Dorsolateral prefrontal cortex (tissue), 122 donors: ENCODE measurements at places on chromosomes 2 and 18. TPM values are rescaled to one million over a fixed set of nuclear protein-coding genes. Genes with fewer than 3 reads are reported as not detected.

The FRZB gene
- total RNA-seq = 5.2 TPM

DNA sequence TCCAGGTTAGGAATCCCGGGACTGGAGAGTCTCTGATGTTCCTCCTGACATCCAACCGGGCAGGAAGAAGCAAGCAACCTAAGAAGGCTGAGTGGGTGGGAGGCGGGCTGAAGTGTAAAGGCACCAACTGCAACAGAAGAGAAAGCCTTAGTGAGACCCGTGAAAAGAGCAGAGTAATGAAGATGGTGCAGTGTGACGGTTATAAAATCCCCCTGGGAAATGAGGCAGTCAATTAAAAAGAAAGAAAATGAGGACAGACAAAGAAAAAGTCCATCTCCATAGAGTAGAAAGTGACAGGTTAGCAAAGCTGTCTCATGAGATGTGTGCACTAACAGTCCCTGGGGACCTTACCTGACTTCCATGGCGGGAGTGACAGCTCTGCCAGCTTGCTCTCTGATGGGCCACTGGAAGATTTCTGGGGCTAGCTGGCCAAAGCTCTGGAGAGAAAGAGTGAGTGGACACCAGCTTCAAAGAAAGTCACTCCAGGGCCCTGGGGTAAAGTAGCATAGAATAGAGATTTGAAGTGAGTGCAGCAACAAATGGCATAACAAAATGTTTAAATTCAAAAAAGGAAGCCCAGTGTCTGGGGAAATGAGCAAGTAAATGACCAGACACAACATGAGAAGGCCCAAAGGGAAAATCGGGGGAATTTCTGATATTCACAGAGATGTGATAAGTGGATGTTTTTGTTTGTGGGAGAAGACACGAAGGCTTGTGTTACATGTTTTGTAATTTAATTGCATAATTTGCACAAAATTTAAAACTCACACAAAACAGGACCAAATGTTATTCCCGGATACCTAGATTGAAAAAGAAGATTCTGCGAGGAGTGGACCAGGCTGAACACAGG lies 44.1 kb upstream of the IGFBP2 start:
- DNase-seq = no peak

- DNase-seq = no peak
Measured at GRCh38 chr18:74478880-74479279, 17.3 kb upstream of the CNDP2 start.

DNA sequence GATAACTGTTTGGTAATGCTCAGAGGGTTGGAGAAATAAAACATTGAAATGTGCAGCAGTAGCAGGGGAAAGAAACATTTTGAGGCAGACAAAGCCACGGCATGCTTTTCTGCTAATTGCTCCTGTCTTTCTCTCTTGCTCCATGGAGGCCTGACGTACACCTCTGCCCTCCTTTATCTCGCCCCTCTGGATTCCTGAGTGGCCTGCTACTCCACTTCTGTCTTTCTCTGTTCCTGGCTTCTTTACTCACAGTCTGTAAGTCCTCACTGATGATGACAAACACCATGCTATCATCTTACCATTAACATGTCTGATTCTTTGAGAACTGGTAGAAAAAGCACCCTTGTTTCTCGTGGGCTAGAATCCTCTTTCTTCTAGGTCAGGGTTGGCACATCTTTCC lies 392.9 kb downstream of the MEIS1 start:
- DNase-seq = no peak

DNA sequence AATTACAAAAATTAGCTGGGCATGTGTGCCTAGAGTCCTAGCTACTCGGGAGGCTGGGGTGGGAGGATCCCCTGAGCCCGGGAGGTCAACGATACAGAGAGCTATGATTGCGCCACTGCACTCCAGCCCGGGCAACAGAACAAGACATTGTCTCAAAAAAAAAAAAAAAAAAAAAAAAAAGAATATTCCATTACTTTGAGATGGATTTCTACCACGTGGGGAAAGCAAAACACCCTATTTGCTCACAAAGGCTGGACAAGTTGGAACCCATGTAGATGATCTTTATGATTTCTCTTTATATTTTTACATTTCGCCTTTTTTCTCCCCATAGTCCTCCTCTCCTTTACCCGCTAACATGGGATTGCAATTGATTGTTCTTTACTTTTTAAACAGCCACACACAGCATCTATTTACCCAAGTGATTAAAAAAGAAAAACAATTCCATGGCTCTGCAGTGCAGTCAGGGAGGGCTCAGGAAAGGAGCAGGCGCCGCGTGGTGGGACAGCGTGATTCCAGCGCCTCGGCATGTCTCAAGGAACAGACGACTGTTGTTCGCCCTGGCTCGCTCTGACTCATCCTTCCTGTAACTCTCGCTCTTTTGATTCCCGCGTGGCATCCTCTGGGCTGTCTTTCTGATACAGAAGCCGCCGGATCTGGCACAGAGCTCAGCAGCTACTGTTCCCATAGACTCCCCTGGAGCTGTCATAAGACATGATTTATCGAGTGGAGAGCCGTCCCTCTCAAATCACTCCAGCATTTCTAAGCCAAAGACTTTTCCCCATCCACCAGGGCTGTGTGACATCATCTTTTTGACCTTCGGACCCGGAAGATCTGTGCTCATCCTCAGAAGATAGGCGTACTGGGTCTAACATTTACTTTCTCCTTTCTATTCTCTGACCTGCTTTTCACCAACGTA lies 230.4 kb upstream of the AGAP1 start:
- peak; percentile 87 for DNase-seq
